ENCODE measurements at places on chromosomes 6 and 20.

GRCh38 chr20:54084193-54084592 is 13.8 kb upstream of the BCAS1 start:
- no peak overlapping the region for H3K27ac ChIP-seq
- DNase-seq: no peak
- no peak overlapping the region for H3K4me3 ChIP-seq
- peaks cover 3% of the 10 kb centered on the region for H3K4me1 ChIP-seq
- H3K36me3 ChIP-seq: no peaks in the 10 kb centered on the region
- H3K27me3 ChIP-seq: no peaks in the 10 kb centered on the region

- H3K27ac ChIP-seq: no peak overlapping the region
- no peaks in the 10 kb centered on the region for H3K4me1 ChIP-seq
- DNase-seq: no peak
- H3K27me3 ChIP-seq: peaks cover 11% of the 10 kb centered on the region
- H3K4me3 ChIP-seq: no peak overlapping the region
Observed at GRCh38 chr20:33947709-33948295, 45.9 kb upstream of the RALY start.

GRCh38 chr20:32296819-32297420 is 19.5 kb downstream of the KIF3B start:
- no peak for DNase-seq
- no peak overlapping the region for H3K4me3 ChIP-seq
- no peaks in the 10 kb centered on the region for H3K27me3 ChIP-seq
- no peaks in the 10 kb centered on the region for H3K36me3 ChIP-seq
- H3K4me1 ChIP-seq: peaks cover 34% of the 10 kb centered on the region

DNA sequence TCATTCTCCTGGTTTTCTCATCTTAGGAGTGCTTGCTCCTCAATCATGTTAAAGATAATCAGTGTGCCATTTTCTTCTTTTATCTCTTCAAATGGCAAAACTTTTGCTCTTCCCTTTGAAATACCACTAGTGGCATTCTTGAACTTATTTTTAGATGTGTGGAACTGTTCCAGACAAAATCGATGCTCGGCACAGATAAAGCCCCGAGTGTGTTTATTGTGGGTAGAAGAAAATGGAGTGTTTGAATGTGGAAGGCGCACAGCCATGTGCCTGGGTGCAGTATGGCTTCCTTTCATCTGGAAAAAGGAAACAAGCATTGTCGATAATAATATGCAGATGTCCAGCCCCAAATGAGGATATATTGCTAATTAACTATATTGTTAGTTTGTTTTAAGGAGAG is 42.4 kb downstream of the ISM1 start:
- no peak overlapping the region for H3K27ac ChIP-seq
- no peak overlapping the region for H3K4me3 ChIP-seq
- H3K4me1 ChIP-seq: peaks cover 7% of the 10 kb centered on the region
- no peak for DNase-seq
- H3K36me3 ChIP-seq: peaks cover 3% of the 10 kb centered on the region

GRCh38 chr6:56370561-56371211 is 123.3 kb upstream of the COL21A1 start:
- no peak overlapping the region for H3K4me3 ChIP-seq
- no peak overlapping the region for H3K27ac ChIP-seq
- peaks cover 2% of the 10 kb centered on the region for H3K4me1 ChIP-seq
- H3K36me3 ChIP-seq: no peaks in the 10 kb centered on the region
- H3K27me3 ChIP-seq: peaks cover 5% of the 10 kb centered on the region

DNA sequence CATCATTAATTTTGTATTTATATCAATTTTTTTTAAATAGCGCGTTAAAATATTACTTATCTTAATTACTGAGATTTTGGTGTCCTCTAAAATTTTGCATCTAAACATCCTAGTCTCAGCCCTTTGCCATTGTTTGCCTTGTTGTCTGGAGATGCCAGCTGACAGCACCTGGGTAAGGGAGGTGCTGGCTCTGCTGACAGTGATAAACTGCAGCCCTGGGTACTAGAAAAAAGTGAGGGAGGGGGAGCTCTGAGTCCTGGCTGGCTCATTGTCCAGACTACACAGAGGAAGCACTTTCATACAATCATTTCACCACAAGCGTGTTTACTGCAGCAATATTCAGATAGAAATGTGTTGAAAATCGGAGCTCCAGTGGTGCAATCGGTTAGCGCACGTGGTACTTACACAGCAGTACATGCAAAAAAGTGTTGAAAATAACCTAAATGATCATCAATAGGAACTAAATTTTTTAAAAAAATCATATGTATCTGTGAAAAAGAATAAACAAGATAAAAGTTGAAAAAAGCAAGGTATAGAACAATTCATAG is 18.5 kb upstream of the UBR2 start:
- H3K4me3 ChIP-seq: no peak overlapping the region
- peaks cover 6% of the 10 kb centered on the region for H3K4me1 ChIP-seq
- no peak for DNase-seq
- H3K36me3 ChIP-seq: no peaks in the 10 kb centered on the region
- peaks cover 17% of the 10 kb centered on the region for H3K27me3 ChIP-seq

GRCh38 chr20:57870597-57871236 is 160.9 kb upstream of the PMEPA1 start:
- DNase-seq: no peak
- H3K27ac ChIP-seq: no peak overlapping the region

DNA sequence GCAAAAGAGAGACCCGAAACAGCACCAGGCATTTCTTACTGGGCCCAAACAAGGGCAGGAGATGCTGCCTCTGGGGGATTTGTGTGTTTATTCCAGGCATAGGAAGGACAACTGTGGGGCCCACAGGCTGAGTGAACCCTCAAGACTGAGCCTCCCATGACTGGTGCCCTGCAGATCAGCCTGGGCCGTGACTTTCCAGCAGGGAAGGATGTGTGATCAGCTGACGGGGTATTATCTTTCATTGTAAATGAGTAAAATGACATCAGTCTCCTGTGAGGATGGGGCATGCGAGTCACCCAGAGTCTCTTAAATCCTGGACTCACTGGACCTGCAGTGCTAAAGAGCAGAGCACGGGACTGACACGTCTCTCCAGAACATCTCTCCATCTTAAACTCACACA is 3.9 kb upstream of the TEAD3 start:
- H3K27me3 ChIP-seq: peaks cover 38% of the 10 kb centered on the region
- H3K4me3 ChIP-seq: no peak overlapping the region
- no peak for DNase-seq
- no peak overlapping the region for H3K27ac ChIP-seq
